ENCODE measurements at places on chromosomes 5 and 9.

- no peak for DNase-seq
Observed at GRCh38 chr5:746258-746761, 38.2 kb downstream of the ZDHHC11B start.

DNA sequence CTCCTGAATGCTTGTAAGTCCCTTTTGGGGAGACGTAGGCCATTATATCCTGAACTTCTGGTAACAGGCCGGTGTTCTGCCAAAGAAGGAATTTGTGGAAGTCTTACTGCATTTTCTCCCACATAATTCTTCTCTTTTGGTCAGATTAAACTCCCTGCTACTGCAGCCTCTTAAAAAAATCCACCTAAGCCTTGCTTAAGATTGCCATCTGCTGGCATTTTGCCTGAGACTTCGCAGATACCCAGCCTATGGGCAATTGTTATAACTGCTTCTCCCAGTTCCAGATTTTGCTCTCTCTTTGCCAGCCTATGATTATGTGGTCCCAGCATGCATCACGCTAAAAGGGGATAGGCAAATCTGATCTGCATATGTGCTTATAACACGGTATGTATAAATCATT is 391.6 kb upstream of the CHD1 start:
- no peak for DNase-seq

DNA sequence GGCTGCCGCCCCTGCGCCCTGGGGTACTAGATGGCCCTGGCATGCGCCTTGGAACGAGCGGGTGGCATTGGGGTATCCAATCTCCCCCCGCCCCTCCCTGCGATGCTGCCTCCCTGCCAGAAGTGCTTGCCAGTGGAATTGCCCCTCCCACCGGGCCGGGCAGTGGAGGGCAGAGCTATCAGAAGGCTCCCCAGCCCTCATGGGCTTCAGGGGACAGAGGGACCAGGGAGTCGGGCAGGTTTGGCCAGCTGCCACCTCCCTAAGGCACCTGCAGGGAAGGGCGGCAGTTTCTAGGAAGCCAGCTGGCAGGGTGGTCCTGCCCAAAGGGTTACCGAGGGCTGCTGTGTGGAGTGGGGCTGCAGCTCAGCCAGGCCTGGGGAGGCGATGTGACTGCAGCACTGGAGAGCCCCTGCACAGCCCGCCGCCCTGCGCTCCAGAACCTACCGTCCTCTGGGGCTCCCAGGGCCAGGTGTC is 52.8 kb upstream of the EGFL7 start:
- no peak for DNase-seq

- DNase-seq: no peak
Observed at GRCh38 chr5:109411627-109412026, 1.9 kb upstream of the PJA2 start.

DNA sequence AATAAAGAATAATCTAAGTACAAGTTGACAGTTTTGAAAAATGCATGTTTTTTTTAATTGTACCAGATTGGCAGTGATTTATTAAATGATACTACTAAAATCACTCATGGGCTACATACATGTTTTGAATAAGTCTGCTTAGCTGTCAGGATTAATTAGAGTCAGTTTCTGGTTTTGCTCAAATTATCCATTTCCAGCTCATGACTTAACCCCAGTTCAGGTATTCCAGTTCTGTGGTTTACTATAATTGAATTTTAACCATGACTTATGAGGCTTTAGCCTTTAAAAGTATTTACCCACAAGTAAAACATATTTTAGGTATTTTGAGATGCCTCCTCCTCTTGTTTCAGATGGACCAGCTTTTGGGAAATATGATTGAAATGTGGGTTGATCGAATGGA is 17.8 kb upstream of the LRRC70 start:
- DNase-seq: no peak

GRCh38 chr5:133845271-133845670 is 123.2 kb downstream of the C5orf15 start:
- no peak for DNase-seq

DNA sequence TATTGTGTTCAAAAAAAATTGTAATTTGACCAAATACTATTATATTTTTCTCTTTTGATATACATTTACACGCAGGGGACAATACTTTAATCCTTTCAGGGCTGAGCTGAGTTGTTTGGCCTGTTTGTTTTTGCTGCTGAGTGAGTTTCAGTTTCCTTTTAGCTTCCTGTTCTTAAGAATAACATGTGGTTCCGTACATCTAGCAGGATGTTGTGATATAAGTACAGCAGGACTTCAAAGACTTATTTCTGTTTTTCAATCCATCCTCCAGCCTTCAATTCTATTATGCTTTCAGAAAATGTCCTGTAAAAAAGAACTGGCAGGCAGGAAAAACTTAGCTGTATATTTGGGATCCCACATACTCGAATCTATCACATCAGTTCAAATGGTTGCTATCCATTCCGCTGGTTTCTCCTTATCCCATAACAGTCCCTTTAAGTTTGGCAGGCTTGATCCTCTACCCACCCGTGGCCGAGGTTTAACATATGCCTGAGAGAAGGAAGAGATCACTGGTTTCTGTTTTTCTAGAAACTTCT is 1037.3 kb upstream of the ACO1 start:
- no peak for DNase-seq

DNA sequence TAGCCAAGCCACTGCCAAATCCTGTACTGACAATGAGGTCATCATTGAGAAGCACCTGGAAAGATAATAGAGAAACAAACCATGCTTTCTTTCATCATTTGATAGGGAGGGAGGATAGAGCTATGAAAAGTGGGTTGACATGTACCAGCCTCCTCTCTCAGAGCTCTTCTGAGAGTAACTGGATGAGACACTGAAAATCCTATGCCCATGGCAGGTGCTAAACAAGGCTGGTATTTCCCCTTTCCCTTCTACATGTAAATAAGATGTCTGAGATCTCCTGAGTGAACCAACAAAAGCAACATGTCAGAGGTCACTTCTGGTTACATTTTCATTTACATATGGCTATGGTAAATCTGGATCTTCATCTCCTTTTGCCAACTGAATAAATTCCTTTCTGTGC is 45.3 kb upstream of the TRAF1 start:
- no peak for DNase-seq

GRCh38 chr5:24555229-24555628 is 89.5 kb downstream of the CDH10 start:
- DNase-seq: no peak

GRCh38 chr9:8633784-8634183 is 834.2 kb upstream of the DMAC1 start:
- no peak for DNase-seq

DNA sequence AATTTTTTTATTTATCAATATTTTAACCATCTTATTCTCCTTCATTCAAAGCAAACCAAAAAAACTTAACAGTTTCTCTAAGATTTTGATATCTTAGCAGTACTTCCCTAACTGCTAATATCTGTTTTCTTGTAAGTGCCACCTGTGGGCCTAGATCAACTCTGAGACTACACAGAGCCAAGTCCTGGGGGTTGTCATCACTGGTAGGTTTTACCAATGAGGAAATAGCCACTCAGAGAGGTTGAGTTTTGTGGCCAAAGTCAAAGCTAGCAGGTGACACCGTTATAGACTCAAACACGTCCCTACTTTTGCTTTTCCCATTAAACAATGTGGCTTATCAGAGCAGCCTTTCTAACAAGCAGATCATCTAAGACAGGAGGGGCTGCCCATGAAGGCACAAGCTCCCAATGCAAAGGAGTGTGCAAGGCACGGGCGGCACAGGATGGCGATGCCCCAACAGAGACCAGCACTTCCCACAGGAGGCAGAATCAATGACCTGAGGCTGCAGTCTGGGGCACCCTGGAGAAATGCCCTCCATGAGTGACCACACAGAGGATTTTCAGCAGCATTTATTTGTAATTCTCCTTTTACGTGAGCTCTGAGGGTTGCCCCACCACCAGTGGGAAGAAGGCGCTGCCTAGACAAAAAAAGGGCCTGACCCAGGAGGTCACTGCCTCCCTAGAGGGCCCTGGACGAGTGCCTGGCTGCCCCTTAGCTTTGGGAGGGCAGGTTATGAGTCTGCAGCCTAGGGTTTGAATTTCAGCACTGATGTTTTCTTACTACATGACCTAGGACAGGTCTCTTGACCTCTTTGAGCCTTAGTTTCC is 7.4 kb downstream of the TBC1D2 start:
- no peak for DNase-seq

DNA sequence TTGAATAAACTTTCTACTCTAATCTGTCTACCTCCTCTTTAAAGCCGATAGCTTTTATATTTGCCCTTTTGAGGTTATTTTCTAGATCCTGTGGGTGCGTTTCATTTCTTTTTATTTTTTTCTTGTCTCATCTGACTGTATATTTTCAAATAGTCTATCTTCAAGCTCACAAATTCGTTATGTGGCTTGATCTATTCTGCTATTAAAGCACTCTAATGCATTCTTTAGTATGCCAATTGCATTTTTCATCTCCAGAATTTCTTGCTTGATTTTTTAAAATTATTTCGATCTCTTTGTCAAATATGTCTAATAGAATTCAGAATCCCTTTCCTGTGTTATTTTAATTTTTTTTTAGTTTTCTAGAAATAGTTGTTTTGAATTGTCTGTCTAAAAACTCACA is 172.4 kb downstream of the CYLC2 start:
- DNase-seq: no peak

GRCh38 chr5:178225174-178225573 is 7.4 kb downstream of the PHYKPL start:
- DNase-seq: no peak

GRCh38 chr9:16342246-16343020 is 528.0 kb downstream of the BNC2 start:
- DNase-seq: no peak

DNA sequence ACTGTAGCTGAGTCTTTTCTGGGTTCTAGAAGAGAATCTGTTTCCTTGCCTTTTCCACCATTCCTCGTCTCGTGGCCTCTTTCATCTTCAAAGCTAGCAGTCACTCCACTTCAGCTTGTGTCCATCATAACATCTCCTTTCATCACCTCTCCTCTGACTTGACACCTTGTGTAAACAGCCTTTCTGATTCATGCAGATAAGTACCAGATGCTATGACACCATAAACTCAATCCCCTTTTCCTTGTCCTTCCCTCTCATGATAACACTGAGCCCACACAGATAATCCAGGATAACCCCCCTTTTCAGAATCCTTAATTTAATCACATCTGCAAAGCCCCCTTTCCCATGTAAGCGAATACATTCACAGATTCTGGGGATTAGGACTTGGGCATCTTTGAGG is 95.5 kb downstream of the SNX24 start:
- DNase-seq: no peak

GRCh38 chr9:115098226-115098965 is 19.6 kb downstream of the TNC start:
- DNase-seq: no peak

- no peak for DNase-seq
Observed at GRCh38 chr5:125267636-125268248, 521.3 kb upstream of the ZNF608 start.

DNA sequence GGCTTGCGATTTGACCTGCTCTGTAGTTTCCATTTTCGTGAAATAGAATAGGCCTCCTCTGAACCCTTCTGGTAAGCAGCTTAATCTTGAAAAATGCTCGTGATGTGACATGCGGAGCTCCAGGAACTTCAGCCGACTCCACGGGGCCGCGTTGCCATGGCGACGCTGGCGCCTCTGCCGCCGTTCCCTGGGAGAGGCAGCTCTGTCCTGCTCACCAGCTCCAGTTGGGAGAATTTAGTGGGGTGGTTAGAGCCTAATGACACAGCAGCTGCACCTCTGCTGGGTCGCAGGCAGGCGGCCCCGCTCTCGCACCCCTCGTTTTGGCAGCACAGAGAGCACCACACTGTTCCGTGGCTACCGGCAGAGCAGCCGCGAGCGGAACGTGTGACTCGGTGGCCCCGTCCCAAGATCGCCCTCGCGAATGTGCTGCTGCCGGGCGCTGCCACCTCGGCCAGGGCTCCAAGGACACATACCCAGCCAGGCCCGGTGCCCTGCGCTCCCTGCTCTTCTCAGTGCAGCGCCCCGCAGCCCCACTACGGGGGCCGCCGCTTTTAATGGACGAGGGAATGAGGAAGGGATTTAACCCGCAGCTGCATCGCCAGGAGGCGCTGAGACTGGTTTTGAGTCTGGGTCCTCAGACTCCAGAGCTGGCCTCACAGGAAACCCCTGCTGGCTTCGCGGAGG is 131.2 kb upstream of the LMX1B start:
- no peak for DNase-seq

- peak; percentile 53 for DNase-seq
Observed at GRCh38 chr5:109690242-109690974, 681 bp downstream of the MAN2A1 start.

GRCh38 chr9:6686396-6686795 is 40.9 kb upstream of the GLDC start:
- no peak for DNase-seq

- DNase-seq: no peak
Observed at GRCh38 chr9:126111556-126111955, 215.1 kb upstream of the MVB12B start.

- DNase-seq: no peak
Observed at GRCh38 chr5:177448244-177448950, 1.8 kb downstream of the PRR7 start.

DNA sequence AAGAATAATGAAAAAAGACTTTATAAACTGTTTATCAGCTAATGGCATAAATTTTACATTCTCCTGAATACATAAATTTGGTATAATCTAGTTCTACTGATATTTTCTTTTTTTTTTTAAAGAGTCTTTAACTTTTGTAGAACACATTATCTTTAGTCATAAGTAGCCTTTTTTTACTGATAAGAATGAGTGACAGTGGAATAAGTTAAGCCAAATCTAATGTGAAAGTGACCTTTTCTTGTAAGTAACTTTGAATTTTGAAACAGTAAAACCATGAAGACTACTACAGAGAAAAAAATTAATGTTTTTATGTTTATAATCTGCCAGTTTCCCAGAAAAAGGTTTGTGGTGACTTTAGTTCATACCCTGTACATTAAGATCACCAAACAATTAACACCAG is 13.7 kb downstream of the CEP78 start:
- DNase-seq: no peak

DNA sequence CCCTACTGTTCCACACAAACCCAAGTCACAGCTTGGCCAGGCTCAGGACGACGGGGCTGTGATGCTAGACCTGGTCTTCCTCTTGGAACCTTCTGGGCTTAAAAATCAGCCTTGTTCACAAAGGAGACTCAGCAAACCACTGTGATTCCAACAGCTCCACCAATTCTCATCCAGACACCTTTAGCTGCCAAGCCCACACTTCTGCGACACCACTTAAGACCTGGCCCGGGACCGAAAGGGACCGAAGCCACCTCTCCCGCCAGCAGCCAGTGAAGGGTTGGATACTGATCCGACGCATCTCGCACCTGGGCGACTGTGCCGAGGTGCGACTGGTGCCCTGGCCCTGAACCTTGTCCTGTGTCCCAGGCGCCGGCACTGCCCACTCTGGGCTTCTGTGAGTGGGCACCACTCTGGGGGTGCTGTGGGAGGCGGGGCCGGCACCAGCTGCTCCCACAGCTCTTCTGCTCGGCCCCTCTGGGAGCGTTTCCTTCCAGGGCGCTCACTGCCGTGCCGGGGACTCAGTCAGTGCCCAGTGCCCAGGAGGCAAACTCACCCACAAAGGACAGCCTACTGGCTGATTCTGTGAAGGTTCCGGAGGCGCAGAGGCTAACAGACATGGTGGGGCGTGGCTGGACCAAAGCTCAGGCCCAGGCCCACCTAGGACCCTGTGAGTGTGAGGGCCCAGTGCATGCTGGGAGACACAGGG is 50.9 kb downstream of the EXD3 start:
- DNase-seq: no peak

GRCh38 chr5:110304176-110304575 is 422.3 kb downstream of the TMEM232 start:
- DNase-seq: no peak

- DNase-seq: no peak
Observed at GRCh38 chr9:123493627-123494026, 137.6 kb downstream of the CRB2 start.
